ENCODE measurements at places on chromosomes 3 and 15.

GRCh38 chr15:70327856-70328678 is 230.3 kb upstream of the TLE3 start:
- peak; percentile 67 for DNase-seq

GRCh38 chr3:171654809-171655208 is 155.5 kb downstream of the PLD1 start:
- peak; percentile 88 for DNase-seq

- no peak for DNase-seq
Observed at GRCh38 chr3:185737020-185737419, 87.8 kb downstream of the IGF2BP2 start.

- peak; percentile 33 for DNase-seq
Observed at GRCh38 chr3:97882975-97883598, 61.3 kb downstream of the CRYBG3 start.

- no peak for DNase-seq
Observed at GRCh38 chr3:115833074-115833473, 209.8 kb downstream of the GAP43 start.

- DNase-seq, result no peak
Observed at GRCh38 chr3:10485380-10485779, 20.0 kb downstream of the ATP2B2 start.

GRCh38 chr3:99627062-99627826 is 11.2 kb upstream of the COL8A1 start:
- DNase-seq, result no peak

GRCh38 chr15:23033979-23034378 is 5.4 kb downstream of the TUBGCP5 start:
- no peak for DNase-seq

DNA sequence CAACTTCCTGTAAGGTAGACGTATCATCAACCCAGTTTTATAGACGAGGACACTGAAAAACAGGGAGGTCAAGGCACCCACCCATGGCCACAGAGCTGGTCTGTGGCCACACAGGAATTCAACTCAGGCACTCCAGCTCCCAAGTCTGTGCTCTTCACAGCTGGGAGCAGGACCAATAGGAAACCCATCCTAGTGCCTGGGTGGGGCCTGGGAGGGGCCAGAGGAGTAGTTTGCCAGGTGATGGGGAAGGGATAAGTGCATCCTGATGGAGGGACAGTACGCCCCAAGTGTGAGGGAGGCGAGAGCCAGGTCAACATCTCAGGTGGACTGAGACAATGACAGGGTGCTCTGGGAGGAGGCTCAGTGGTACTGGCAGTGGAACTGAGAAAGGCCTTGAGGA is 22.0 kb downstream of the KIF9 start:
- DNase-seq, result no peak

DNA sequence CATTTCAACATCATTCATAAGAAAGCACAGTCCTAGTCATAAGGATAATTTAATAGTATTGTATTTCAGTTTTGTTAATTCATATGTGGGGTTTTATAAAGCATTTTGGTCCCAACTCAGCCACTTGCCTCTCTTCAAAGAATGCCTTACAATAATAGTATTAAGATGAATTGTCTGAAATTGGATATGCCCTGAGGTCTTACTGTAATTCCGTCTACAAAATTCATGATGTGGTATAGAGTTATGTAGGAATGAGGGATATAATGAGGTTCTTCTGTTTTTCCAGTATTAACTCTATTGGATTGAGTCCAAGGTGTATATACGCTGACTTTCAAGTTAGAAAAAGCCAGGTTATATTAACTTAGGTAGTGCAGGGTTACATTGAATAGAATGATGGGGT is 177.0 kb downstream of the GOLIM4 start:
- peak; percentile 43 for DNase-seq

DNA sequence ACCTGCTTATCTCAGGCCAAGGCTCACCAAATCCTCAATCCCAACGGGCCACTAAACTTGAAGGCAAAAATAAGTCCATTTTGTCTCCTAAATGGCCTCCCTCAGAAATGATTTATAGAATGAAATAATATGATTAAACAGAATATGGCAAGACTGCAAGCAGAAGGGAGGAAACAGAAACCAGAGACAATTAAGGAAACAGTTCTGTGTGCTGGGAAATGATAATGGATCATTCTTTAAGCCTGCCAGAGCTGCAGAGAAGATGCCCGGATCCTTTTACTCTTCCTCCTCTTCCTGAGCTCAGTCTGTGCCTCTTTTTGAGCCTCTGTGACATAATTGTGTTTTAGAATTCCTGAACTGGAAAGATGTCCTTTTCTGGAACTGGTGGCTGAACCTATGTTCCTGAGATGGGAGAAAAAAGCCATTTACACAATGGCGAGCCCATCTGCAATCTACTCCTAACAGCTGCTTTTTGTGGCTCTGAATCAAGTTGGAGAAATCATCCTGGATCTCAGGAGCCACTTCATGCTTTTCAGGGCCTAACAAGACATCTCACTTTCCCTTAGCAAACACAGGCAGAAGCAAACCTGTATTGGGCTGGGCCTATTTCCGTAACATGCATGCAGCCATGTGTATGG is 2.8 kb upstream of the ABHD2 start:
- DNase-seq, result no peak

DNA sequence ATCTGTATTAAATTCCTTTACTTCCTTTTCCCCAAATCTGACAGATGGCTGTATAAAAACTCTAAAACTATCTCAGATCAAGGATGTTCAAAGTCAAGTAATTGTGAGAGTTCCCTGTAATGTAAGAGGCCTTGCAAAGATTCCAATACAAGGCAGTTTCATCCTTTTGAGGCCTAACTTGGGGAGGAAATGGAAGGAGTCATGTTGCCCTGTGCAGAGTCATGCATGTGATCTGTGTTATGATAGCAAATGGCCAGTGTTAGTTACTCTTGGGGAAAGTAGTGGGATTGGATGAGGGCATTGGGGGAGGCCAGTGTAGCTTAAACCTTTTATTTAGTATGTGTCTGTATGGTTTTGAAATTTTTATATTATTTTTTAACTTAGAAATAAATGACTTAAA is 23.7 kb upstream of the FBXL22 start:
- no peak for DNase-seq

DNA sequence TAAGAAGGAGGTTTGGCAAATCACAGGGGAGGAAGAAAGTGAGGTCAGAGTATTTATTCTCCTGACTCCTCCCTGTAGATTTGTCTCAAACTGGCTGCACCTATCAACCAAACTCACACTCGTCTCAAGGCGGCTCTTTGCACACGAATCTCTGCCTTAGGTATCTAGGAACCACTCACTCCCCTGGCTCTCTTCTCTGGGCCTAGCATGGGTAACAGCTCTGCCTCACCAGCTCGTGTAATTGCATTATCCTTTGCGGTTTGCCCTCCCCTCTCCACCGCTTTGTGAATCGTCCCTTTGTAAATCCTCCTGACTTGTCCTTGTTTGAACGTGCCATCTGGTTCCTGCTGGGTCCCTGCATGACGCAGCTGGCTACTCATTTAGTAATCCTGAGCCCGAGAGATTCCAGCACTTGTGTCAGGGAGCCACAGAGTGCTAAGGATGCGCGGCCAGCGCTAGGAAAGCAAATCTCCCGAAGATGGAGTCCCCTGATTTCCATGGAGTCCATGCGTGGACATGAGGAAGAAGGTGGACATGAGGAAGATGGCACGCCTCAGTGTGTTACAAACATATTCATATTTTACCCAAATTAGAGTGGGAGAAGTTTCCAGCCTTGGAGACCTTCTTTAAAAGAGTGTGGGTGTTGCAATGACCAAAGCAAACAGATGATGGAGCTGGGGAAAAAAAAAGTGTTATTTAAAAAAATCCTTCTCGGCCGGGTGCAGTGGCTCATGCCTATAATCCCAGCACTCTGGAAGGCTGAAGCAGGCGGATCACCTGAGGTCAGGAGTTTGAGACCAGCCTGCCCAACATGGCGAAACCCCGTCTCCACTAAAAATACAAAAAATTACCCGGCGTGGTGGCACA is 26.7 kb downstream of the NRROS start:
- peak; percentile 45 for DNase-seq

DNA sequence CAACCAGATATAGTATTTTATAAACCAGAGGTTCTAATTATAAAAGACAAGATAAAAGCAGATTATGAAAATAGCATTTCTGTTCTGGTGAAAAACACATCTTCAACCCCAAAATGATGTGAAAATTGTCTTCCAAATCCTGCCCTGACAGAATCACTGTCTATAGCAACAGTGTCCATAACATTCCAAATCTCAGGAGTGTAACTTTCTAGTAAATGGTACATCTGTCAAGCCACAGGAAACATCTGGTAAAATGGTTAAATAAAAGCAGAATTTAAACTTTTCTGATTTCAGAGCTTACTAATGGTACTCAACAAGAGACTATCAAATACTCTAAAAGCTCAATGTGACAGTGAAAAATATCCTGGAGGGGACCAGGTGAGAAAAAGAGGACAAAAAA is 60.5 kb downstream of the VGLL4 start:
- no peak for DNase-seq

DNA sequence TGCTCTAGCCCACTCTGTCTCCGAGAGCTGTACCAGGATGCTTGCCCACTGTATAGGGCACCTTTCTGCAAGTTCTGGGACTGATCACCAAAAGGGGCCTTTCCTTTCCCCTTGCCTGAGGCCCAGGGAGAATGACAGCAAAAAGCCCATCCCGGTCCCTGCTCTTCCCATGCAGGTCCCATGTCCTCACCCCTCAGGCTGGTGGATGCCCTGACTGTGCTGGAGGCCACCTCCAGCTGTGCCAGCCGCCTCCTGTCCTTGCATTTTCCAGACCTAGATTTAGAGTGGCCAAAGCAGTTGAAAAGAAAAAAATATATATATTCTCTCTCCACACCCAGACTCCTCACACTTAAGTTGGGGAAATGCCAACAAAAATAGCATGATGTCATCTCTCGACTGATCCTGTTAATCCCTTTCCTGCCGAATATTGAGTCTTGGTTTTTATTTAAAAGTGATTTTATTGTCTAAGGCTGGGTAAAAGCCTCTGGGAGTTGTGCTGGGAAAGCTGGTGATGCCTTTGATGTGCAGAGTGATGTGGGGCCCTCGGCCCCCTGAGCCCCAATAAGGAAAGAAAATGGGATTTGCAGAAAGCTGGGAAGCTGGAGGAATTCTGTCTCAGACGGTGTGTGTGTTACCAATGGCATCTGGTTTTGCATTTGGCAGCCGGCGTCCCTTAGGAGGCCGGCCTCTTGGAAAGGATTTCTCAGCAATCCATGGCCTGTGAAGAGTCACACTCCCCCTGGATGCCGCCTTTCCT is 29.3 kb upstream of the TPM1 start:
- DNase-seq, result peak; percentile 83

GRCh38 chr15:35078221-35078915 is 6.7 kb downstream of the NANOGP8 start:
- DNase-seq, result peak; percentile 21

DNA sequence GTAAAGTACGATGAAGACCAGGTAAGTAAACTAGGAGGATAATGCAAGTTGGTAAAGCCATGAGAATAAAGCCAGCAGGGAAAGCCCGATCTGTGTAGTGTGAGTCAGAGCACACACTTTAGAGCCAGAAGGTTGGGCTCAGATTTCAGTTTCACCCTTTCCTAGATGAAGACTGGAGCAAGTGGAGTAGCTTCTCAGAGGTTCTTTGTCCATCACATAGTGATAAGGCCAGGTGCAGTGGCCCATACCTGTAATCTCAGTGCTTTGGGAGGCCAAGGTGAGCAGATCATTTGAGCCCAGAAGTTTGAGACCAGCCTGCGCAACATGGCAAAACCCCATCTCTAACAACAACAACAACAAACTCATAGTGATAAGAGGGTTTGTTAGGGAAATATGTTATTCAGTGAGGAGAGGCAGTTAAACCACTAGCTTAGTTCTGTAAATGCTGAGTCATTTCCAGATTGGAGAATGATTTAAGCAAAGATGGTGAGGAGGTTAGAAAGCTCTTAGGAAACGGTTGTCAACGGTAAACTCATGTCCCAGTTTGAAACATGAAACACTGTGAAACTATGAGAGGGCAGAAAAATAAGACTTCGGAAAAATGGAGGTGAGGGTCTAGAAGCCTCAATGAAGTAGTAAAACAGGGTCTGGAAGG is 39.0 kb downstream of the IL12A start:
- peak; percentile 55 for DNase-seq

DNA sequence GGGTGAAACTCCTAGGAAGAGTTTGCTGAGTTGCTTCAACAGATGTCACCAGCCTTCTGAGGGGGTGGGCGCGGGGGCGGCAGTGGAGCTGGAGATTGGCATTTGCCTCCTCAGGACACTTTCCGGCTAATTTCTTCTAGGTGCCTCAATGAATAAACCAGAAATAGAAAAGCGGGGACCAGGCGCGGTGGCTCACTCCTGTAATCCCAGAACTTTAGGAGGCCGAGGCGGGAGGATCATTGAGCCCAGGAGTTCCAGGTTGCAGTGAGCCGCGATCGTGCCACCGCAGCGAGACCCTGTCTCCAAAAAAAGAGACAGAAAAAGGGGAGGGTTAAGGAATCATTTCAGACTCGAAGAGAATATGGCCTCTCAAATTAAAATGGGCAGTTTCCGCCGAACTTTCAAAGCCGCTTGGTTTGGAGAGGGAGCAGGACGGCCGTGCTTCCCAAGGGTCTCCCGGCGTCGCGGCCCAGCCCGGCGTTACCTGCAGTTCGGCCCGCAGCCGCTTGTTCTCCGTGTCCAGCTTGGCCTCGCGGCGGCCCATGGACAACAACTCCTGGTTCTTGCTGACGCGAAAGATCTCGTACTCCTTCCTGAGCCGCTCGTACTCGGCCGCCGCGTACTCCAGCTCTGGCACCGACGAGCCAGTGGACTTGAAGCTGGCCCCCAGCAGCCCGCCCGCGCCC is 587 bp downstream of the NPHP3 start:
- DNase-seq, result peak; percentile 34

DNA sequence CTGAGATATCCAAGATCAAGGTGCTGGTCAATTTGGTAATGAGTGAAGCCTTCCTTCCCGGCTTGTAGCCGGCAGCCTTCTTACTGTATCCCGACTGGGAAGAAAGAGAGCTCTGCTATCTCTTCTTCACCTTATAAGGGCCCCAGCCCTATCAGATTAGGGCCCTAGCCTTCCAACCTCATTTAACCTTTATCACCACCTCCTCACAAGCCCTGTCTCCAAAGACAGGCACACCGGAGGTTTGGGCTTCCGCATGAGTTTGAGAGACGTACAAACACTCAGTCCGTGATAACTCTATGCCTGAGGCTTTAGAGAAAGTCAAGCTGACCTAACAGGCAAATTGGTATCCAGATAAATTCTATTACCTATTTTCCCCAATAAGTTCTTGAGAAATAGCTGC is 243.9 kb downstream of the OPA1 start:
- no peak for DNase-seq

- DNase-seq, result peak; percentile 18
Observed at GRCh38 chr15:57866149-57866736, 159.7 kb downstream of the POLR2M start.
